ENCODE measurements at places on chromosomes 4 and X.

- no peak for DNase-seq
Observed at GRCh38 chr4:142314686-142315085, 531.4 kb downstream of the INPP4B start.

DNA sequence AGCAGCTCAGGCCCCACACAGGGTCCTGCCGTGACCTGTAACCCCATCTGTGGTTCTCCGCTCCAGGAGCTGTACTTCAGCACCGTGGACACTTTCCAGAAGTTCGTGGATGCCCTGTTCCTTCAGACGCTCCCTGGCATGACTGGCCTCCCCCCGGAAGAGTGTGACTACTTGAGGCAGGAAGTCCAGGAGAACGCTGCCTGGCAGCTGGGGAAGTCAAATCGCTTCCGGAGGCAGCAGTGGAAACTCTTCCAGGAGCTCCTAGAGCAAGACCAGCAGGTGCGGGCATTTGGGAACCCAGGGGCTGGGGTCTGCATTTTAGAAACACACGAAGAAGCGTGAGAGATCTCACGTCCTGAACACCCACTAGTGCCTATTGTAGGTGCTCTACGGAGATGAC lies 72.5 kb downstream of the EVC start:
- no peak for DNase-seq

DNA sequence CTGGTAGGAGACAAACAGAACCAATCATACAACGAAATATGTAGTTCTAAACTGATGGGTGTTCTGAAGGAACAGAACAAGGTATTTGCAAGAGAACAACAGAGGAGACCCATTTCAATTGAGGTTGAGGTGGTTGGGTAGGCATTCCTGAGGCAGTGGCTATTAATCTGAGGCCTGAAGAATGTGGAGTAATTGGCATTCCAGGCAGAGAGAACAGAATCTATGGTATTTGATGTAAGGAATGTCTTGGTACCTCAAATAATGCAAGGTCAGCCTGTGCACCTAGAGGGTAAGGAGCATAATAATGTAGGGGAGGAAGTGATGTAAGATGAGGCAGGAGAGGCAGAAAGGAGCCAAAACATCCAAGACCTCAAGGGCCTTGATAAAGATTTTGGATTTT lies 109.5 kb upstream of the TEX13C start:
- DNase-seq = no peak

GRCh38 chrX:38923451-38923969 lies 122.3 kb downstream of the MID1IP1 start:
- DNase-seq = no peak

DNA sequence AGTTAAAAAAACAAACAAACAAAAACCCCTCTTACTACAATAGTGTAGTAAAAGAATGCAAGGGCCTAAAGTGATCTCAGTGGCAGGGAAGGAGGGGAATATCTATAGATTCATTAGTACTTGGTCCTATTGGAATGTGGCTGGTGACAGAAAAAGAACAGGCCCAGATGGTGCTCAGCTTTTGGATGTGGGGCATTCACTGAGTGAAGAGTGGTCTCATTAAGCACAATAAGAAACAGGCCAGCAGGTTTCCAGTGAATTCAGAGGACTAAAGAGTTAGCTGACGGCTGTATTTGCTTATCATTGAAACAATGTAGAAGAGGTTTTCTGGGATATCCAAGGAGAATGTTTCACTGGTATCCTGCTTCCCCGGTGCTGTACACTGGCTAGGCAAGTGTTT lies 243.8 kb upstream of the HHIP start:
- no peak for DNase-seq

DNA sequence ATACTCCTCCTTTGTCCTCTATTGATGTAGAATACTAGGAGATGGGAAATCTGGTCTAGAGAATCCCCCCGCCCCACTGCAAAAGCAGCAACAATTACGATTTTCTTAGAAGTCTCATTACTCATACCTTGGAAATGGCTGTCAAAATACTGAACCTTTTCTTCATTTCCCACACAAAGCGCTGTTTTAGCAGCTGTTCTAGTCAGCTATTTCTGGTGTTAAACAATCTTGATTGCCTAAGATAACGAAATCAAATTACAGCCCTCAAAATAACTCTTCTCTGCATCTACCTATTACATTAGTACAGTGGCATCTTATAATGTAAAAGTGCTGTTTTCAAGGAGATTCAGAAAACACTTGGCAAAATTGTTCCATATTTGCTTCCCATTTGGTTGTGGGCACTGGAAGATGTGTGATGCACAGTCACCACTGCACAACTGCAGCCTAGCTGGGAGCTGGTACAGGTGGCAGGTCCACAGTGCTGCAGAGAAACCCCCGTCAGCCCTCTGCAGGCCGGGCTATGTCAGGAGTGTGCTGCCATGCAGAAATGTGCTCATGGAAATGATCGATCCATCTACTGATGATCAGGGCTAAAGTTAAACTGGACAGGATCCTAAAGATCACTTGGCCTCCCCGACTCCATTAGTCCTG lies 50.4 kb downstream of the TBC1D9 start:
- peak; percentile 23 for DNase-seq

- no peak for DNase-seq
Observed at GRCh38 chr4:119980456-119980855, 86.2 kb downstream of the MAD2L1 start.

- no peak for DNase-seq
Observed at GRCh38 chr4:143701365-143701764, 890 bp upstream of the FREM3 start.

DNA sequence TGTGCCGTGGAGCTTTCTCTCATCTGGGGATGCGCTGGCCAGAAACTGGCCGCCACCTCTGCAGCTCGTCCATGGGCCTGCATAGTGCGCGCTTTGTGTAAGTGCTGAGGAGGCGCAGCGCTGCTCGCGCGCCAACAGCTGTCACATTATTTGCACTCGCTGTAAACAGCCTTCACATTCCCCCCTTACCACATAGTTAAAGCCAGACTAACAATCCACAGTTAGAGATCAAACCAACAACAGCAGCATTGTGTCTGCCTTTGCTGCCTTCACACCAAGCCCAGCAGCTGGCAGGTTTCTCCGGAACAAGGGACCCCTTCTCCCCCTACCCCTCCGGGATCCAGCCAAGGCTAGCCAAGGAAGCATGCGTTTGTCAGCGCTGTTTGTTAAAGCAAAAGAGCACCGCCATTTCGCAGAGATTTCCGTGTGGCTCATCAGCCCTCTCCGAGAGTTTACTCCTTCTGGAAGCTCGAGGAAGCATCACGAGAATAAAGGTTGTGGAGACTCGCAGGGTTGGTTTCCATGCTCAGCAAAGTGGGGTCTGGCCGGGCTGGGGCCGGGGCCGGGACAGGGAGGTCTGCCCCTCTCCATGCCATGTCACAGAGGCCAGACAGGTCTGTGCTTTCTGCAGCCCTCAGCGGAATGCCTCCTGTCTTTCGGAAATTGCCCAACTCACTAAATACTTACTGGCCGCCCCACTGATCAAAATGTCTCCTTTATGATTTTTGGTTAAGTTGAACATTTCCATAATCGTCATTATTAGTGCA lies 11.0 kb downstream of the BCOR start:
- no peak for DNase-seq

- DNase-seq = no peak
Observed at GRCh38 chr4:36224972-36225903, 19.1 kb downstream of the ARAP2 start.

DNA sequence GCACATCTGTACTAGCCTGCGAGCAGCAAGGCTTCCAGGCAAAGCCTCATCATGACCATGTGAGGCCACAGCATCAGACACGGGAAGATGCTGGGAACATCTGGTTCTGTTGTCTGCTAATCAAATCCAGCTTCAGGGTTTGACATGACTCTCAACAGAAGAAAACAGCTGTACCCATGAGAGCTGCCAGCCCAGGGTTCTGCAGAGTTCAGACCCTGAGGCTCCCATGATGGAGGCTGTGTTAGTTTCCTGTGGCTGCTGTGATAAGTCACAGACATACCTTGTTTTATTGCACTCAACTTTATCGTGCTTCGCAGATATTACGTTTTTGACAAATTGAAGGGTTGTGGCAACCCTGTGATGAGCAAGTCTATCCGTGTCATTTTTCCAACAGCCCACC lies 37.5 kb downstream of the JAKMIP1 start:
- no peak for DNase-seq

DNA sequence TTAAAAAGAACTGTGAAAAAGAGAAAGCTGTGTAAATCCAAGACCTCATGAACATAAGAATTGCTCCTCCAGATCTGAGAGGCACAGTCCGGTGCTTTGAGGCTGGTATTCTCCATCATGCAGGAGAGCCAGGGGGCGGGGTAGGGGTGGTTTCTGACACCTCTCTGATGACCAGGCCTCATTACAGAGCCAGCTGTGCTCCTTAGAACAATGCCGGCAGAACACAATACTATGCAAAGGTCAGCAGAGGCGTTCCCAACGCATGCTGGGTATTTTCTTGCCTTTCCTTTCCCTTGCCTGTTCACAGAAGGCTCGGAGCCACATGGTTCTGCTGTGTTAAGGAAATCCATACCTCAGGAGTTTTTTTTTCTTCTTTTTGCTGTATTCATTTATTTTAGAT lies 91.2 kb upstream of the SOD3 start:
- DNase-seq = no peak

DNA sequence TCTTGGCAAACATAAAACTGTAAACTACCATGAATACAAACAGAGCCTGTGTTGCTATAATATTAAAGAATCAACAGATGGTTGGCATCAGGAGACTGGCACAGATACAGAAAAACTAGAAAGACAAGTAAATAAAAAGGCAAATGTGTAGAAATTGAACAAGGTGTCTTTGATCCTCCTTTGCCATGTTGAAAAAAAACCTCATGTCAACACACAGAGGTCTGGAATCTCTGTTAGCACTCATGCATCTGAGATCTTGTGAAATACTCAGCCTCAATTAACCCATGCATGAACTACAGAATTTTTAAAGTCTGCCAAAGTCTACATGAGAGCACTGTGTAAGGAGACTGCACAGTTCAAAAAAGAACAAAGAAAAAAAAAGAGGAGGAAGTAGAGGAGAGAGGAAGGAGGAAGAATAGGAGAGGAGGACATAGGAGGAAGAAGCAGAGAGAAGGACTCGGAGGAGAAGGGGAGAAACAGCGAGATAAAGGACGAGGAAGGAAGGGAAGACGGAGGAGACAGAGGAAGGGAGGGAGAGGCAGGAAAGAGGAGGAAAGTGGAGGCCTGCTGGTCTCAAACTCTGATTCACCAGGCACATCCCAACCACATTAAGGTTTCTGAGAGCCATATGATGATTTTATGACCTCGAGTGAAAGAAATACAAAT lies 52.8 kb downstream of the PRDM5 start:
- DNase-seq = no peak

- no peak for DNase-seq
Observed at GRCh38 chr4:48254381-48255071, 15.1 kb downstream of the TEC start.
